ENCODE measurements at places on chromosomes 5 and 9.

DNA sequence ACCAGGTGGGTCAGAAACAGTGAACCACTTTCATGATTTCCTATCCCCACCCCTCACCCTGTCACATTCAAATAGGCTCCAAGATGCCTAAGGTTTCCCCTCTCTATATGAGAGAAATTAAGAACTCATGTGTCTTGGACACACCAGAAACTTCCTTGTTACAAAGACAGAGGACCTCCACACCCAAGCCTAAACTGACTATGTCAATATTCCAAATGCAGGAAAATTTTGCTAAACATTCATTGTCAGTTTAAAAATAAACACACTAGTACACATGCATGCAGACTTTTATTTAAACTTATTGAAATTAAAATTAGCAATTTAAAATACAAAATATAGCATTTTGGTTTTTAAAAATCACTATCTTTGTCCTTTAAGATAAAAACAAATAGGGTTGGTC lies 26.2 kb downstream of the SKIC3 start:
- no peak for DNase-seq

GRCh38 chr9:129006328-129007034 lies 21.6 kb downstream of the SH3GLB2 start:
- peak; percentile 19 for DNase-seq

GRCh38 chr9:72551306-72551705 lies 29.9 kb downstream of the TMC1 start:
- no peak for DNase-seq

DNA sequence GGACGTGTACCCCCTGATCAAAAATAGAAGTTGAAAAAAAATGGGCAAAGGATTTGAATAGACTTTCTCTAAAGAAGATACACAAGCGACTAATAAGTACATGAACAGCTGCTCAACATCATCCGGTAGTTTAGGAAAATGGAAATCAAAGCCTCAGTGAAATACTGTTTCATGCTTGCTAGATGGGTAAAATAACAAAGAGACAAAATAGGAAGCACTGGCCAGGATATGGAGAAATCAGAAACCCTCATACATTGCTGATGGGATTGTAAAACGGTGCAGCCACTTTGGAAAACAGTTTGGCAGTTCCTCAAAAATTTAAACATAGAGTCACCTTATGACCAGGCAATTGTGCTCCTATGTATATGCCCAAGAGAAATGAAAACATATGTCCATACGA lies 65.0 kb upstream of the SUB1 start:
- no peak for DNase-seq

DNA sequence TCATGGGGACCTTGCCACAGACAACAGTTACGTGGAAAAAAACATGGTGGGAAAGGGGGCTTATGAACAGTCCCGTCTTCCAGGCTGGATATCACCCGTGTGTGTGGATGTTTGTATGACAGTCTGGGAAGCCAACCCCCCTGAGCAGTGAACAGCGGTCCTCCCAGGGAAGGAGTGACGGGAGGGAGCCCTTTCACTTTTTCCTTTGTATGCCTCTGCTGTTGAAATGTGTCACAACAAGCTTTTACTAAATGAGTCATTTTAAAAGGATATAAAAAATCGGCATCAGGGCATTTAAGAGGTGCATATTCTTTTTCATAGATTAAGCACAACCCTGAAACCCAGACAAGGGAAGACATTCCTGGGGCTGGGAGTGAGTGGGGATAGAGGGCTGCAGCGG lies 5.1 kb downstream of the MYMK start:
- DNase-seq, result no peak

GRCh38 chr5:124935065-124935464 lies 188.6 kb upstream of the ZNF608 start:
- no peak for DNase-seq

GRCh38 chr5:12901696-12902095 lies 997.5 kb upstream of the CTNND2 start:
- DNase-seq, result no peak

- DNase-seq, result no peak
Measured at GRCh38 chr5:36436306-36436705, 134.6 kb upstream of the RANBP3L start.

DNA sequence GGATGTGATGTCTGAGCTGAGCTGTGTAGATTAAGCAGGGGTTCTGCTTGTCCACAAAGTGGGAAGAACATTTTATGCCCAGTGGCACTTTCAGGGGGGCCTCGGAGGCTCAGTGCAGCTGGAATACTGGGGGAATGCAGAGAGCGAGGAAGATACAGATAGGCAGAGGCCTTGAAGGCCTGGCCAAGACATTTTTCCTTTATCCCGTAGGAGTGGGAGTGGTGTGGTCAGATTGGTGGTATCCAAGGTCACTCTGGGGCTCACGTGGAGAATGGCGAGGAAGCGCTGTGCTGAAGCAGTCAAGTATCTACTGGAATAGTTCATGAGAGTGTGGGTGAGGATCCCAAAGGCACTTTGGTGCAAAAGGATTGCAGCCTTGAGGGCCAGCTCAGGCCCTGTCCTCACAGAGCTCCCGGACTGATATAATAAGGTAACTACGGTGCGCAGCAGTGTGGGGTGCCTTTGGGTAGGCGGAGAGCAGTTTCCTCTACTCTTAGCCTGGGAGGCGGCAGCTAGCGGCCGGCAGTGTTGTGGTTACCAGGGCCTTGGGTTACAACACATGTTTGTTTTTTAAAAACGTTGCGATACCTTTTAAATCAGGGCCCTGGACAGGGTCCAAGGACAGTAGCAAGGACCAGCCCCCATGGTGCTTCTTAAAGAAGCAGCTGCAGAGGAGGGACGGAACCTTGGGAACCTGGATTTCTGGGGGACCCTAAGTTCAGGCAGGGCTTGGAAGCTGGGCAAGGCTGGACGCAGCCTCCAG lies 10.8 kb upstream of the CCDC69 start:
- DNase-seq, result no peak

GRCh38 chr5:139651043-139651834 lies 3.1 kb downstream of the CXXC5 start:
- DNase-seq, result no peak

GRCh38 chr5:4734348-4734747 lies 405.8 kb upstream of the ADAMTS16 start:
- no peak for DNase-seq

- no peak for DNase-seq
Measured at GRCh38 chr9:131334629-131335367, 45.3 kb downstream of the PLPP7 start.

- no peak for DNase-seq
Measured at GRCh38 chr5:170562875-170563228, 59.0 kb downstream of the KCNIP1 start.

GRCh38 chr9:3646226-3646625 lies 120.4 kb upstream of the RFX3 start:
- DNase-seq, result no peak

DNA sequence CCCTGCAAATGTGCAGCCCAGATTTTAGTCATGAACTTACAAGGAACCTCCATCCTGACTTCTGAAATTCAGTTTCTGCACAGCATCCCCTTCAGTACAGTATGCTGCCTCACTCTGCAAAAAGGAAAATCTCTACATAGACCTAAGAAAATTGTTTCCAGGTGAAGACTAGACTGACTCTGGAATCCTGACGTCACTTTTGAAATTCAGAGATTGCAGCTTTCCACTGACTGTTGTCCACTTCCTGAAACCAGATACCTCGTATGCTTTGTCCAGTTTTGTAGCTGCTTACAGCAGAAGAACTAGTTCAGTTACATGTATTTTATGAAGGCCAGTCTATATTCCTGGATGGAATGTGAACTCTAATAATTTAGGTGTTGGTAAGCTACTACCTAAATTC lies 629.3 kb upstream of the ST8SIA4 start:
- no peak for DNase-seq

GRCh38 chr5:38569180-38569579 lies 12.7 kb upstream of the LIFR start:
- no peak for DNase-seq

- DNase-seq, result no peak
Measured at GRCh38 chr9:127913682-127914081, 3.2 kb downstream of the ST6GALNAC4 start.

GRCh38 chr5:6803981-6804550 lies 90.8 kb downstream of the TENT4A start:
- no peak for DNase-seq

DNA sequence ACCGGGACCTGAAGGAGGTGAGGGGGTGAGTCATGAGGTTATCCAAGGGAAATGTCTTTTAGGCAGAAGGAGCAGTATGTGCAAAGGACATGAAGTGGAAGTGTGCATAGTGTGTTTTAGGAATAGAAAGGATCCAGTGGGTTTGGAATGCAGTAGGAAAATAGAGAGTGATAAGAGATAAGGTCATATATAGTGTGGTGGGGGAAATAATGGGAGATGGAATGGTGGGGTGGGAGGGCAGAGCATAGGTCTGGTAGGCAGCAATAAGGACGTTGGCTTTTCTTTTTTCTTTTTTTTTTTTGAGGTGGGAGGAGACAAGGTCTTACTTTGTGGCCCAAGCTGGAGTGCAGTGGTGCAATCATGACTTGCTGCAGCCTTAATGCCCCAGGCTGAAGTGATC lies 17.8 kb downstream of the SNX24 start:
- no peak for DNase-seq

- no peak for DNase-seq
Measured at GRCh38 chr5:67335426-67335825, 138.8 kb upstream of the CD180 start.

- DNase-seq, result no peak
Measured at GRCh38 chr5:181207214-181207959, 2.4 kb upstream of the TRIM7 start.

GRCh38 chr9:126378761-126379160 lies 52.1 kb downstream of the MVB12B start:
- DNase-seq, result no peak

- no peak for DNase-seq
Measured at GRCh38 chr5:89255845-89256463, 373.0 kb upstream of the MEF2C start.

- DNase-seq, result no peak
Measured at GRCh38 chr5:16497546-16497945, 31.9 kb upstream of the ZNF622 start.

- no peak for DNase-seq
Measured at GRCh38 chr9:126927419-126927818, 12.8 kb downstream of the RALGPS1 start.

GRCh38 chr5:142860270-142860669 lies 90.1 kb downstream of the ARHGAP26 start:
- no peak for DNase-seq

DNA sequence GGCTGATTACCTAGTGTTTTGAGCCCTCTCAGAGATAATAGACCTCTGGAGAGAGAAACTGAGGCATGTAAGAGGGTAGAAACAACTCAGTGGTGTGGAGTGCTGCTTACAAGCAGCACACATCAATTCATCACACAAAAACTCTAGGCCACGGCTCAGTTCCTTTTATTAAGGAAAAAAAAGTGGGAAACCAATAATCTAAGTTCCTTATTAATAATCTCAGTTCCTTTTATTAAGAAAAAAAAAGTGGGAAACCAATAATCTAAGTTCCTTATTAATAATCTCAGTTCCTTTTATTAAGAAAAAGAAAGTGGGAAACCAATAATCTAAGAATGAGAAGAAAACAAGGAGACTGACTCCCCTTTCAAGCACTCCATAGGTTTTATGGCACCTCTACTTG lies 28.0 kb downstream of the TXNDC8 start:
- no peak for DNase-seq

GRCh38 chr9:129885018-129885669 lies 49.9 kb downstream of the USP20 start:
- no peak for DNase-seq

GRCh38 chr5:58622936-58623871 lies 40.3 kb downstream of the RAB3C start:
- no peak for DNase-seq

DNA sequence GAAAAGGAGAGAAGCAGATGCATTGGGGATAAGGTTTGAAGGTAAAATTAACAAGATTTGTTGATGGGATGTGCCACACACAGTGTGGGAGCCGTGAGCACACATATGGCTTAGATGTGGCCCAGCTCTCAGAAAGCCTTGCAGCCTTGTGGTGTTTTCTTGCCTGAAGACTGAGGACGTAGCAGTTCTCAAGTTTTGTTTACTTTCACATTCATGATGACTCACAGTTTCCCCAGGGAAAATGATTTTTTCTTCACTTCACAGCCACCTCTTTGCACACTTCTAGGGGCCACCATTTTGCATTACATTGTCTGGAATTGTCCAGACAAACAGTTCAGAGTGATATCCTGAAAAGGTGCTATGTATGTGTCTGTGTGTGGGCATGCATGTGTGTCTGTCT lies 126.2 kb downstream of the BASP1 start:
- no peak for DNase-seq

DNA sequence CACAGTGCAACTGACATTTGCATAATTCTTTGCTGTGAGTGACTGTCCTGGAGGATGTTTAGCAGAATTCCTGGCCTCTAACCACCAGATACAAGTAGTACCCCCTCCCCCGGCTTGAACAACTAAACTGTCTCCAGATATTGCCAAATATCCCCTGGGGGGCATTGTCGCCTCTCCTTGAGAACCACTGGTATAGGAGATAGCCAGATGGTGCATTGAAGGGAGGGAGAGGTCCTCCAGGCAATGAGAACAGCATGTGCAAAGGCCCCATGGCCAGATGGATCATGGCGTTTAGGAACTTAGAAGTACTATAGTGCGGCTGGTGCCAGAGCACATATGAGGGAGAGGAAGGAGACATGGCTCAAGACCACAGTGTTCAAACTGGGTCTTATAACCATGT lies 18.9 kb upstream of the ORM1 start:
- DNase-seq, result no peak

GRCh38 chr9:38066914-38067858 lies 1.8 kb downstream of the SHB start:
- peak; percentile 5 for DNase-seq

- DNase-seq, result no peak
Measured at GRCh38 chr9:116450378-116451139, 236.5 kb upstream of the TRIM32 start.

GRCh38 chr5:1667648-1668140 lies 131.9 kb downstream of the MRPL36 start:
- DNase-seq, result no peak

- DNase-seq, result no peak
Measured at GRCh38 chr5:14172149-14172795, 29.1 kb downstream of the TRIO start.
